ENCODE measurements at places on chromosomes 7 and 10. TPM values are rescaled to one million over a fixed set of nuclear protein-coding genes. Genes with fewer than 3 reads are reported as not detected.
A peak's percentile ranks its signal among the peaks of the same experiment; 100 is the strongest.

The CBX3 gene
- 98.3 TPM for total RNA-seq

The SLC29A4 gene
- 0.47 TPM for total RNA-seq

DNA sequence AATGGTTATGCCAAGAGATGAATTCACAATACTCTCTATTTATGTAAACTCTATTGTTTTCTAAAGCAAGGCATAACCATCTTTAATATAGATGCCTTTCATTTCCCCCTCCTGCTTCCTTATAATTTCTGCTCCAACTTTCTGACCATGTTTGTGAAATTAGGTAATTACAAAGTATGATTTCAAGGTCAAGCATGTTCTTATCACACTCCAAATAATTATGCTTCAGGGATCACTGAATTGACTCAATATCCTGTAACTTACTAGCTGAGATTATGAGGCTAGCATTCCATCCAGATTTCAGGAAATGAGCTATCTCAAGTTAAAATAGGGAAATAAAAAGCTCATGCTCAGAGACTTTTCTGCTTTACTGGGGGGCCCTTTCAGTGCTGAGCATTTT, 655.9 kb upstream of the IGFBP3 start:
- H3K27ac ChIP-seq = no peak overlapping the region
- no peak for DNase-seq
- H3K4me1 ChIP-seq = no peaks in the 10 kb centered on the region
- no peak overlapping the region for H3K4me3 ChIP-seq
- no peaks in the 10 kb centered on the region for H3K36me3 ChIP-seq

The AKR1B15 gene
- not detected for total RNA-seq

DNA sequence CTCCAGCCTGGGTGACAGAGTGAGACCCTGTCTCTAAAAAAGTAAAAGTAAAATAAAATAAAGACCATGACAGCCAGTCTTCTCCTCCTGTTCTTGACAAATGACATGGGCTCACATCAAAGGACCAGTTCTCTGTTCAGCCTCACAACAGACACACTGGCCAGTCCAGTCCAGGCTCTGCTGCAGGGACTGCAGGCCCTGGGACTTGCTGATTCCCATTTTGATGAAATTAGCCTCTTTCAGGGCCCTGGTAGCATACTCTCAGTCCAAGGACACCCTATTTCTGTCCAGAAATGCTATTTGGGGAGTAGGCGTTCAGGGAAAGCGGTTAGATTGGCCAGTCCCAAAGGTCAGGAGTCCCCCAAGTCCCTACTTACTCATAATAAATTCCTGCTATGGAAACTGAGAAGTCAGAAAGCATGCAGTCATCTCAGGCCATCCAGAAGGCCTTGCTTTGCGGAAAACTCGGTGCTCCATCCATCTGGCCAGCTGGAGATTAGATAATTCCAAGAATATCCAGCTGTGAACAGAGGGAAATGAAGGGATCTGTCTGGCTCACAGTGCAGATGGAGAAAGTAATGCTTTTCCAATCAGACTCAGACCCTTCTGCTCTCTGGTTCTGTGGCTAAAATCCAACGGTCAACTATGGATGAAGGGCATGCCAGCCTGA, 74.4 kb downstream of the RAB11FIP2 start:
- no peak overlapping the region for H3K4me3 ChIP-seq
- H3K27me3 ChIP-seq = peaks cover 27% of the 10 kb centered on the region
- no peaks in the 10 kb centered on the region for H3K36me3 ChIP-seq
- no peaks in the 10 kb centered on the region for H3K4me1 ChIP-seq
- no peak for DNase-seq
- H3K27ac ChIP-seq = no peak overlapping the region

- no peak for DNase-seq
- peak overlapping the region; percentile 55 for H3K4me3 ChIP-seq
- H3K36me3 ChIP-seq = peaks cover 2% of the 10 kb centered on the region
- peaks cover 45% of the 10 kb centered on the region for H3K27me3 ChIP-seq
Measured at GRCh38 chr7:164882-165660, 27.3 kb upstream of the FAM20C start.

DNA sequence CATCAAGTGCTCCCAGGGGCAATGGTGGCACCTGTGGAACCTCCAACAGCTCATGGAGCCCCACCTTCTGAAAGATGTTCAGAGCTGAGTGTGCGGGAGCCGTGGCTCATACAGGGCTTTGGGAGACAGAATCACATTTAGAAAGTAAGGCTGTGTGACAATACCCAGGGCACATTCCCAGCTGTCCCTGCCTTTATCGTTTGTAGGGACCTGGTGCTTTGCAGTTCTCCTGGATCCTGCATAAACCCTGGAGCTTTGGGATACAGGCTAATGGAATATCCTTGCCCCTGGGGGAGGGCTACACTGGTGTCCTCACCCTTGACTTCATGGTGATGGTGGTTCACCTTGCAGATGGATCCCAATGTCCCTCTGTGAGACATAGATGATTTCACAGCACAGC, 134.8 kb upstream of the LAMB4 start:
- no peak overlapping the region for H3K27ac ChIP-seq
- no peak for DNase-seq
- H3K27me3 ChIP-seq = peaks cover 22% of the 10 kb centered on the region
- no peak overlapping the region for H3K4me3 ChIP-seq

Measured in T-helper 17 cell (primary cell).